Stimulated activated CD4-positive, alpha-beta T cell treated with anti-CD3 and anti-CD28 coated beads, Interleukin-1b, Interleukin-23, amount 100 ng/mL, for 4 hours (primary cell): ENCODE measurements at places on chromosomes 1 and 21.

- DNase-seq, result no peak
Measured at GRCh38 chr1:156866249-156866909, 5.7 kb downstream of the NTRK1 start.

GRCh38 chr21:14711287-14711686 lies 165.2 kb upstream of the SAMSN1 start:
- no peak for DNase-seq

DNA sequence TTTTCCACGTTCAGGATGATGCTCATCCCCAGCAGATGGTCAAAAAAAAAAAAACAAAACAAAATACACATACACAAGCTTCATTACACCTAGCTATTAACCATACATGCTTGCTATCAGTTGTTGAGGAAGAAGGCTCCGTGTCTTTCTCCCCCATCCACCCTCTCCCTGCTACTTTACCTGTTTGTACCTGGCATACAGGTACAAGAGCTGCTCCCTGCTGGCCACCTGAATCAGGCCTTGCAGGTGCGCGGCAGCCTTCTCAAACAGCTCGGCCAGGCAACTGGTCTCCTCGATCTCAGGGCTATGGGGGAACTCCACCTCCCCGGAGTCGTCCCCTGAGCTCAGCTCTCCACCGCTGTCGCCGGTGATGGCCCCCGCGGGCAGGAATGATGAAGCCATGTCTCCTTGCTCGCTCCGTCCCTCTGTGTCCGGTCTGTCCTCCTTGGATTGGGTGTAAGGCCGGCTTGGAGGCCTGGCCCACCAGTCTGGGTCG lies 464 bp downstream of the ACBD6 start:
- DNase-seq, result no peak

- no peak for DNase-seq
Measured at GRCh38 chr1:219296430-219297355, 123.0 kb downstream of the LYPLAL1 start.

DNA sequence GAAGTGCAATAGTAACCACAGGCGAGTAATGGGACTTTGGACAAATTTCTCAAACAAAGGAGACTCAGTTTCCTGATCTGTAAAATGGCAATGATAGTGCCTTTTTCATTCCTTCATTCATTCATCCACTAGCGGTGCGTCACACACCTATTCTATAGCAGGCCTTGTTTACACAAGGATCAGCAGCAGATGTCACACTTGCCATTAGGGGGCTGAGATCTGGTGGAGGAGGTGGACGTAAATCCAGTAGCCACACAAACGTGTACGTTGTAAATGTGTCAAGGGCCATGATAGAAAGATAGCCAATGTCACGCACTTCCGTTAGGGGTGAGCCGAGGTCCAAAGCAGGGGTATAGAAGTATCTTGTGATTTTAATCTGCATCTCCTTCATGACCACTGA lies 34.2 kb downstream of the SERINC2 start:
- DNase-seq, result no peak

DNA sequence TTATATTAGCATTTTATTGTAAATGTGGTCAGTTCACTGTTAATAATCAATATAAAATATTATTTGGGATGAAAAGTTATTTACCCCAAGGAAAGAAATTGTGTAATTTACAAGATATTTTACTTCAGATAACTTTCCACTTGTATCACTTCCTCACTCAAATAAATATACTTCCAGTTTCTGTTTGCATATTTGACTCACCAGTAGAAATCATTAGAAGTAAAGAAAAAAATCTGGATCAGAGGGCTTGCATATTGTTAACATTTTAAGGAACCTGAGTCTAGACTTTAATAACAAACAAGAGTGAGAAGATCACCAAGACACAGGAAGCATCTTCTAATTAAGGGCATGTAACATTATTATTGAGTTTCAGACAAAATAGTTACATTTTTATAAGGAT lies 347 bp upstream of the KRTAP20-4 start:
- DNase-seq, result no peak

DNA sequence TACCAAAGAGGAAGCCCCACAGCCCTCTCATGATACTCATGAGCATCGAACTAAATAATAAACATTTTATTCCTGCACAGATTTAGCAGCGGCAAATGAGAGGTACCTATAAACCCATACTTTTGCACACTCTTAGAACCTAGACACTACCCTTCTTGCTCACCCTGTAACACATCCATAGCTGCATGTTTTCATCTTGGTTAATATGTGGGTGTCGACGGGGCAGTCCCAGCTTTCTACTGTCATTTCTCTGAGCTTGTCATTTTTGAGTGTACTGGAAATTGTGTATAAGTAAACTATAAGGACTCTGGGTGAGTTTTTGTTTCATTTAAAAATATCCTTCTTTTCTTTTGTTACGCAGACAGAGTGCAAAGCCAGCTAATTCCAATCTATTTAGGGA lies 25.5 kb downstream of the OVGP1 start:
- no peak for DNase-seq

- peak; percentile 58 for DNase-seq
Measured at GRCh38 chr21:35048706-35049617, at the start of gene RUNX1. RUNX1 (minus strand) TSS chr21:35049302.

GRCh38 chr1:79497193-79497773 lies 490.8 kb upstream of the ADGRL4 start:
- no peak for DNase-seq

DNA sequence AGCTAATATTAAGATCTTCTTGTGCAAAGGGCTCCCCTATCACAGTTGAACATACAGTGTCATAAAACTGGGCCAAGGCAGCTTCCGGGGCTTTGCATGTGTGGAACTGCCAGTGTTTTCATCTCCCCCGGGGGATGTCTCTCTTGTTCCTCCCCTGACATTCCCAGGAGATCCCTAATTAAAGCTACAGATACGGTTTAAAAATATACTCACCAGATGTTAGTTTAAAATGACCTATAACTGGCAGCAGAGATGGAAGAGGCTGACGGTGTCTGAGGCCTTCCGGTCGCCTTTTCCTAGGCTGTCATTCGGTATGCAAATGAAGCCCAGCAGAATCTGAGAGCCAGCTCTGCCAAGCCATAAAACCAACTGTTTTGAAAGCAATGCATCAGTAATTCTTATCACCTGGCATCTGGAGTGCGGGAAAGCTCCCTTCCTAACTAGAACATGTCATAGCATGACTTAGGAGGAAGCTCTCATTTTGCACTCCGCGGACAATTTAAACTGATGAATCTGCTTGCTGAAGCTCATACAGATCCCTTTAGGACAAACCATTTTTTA lies 436.5 kb upstream of the VAMP3 start:
- DNase-seq, result no peak

DNA sequence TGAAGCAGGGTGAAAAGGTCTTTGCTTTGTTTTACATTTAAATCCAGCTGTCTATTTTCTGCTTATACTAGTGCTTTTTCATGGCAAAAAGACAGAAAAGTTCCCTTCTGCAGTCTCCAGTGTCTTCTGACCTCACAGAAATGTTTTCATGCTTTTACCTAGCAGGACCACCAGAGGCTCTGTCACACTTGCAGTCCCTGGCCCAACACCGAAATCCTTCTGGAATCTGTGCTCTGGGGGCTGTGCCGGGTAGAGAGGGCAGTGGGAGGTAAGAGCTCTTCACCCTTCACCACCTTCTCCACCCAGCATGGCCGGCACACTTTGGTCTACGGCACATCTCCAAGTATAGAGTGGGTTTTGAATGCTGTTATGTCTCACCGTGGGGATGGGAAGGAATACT lies 20.8 kb downstream of the GNAT2 start:
- DNase-seq, result no peak

GRCh38 chr1:222064388-222065211 lies 322.7 kb upstream of the DUSP10 start:
- no peak for DNase-seq

DNA sequence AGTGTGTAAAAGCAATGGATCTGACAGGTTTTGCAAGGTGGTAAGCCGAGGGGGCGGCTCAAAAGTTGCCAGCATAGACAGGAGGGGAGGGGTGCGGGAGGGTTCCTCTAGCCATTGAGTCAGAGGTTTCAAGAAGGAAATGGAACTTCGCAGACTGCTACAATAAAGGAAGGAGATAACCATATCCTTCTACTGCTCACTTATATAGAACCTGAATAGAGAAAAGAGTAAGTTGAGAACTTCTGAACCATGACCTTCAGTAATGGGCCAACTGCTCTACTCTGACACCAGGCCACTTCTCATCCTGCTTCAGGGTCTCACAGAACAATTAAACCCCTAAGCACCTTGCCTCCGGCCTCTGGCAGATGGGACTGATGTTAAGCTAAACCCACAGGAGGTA lies 26.3 kb upstream of the BCAR3 start:
- DNase-seq, result no peak

GRCh38 chr1:186654741-186655140 lies 25.5 kb downstream of the PTGS2 start:
- no peak for DNase-seq

GRCh38 chr1:7561936-7562728 lies 209.0 kb upstream of the VAMP3 start:
- DNase-seq, result no peak

DNA sequence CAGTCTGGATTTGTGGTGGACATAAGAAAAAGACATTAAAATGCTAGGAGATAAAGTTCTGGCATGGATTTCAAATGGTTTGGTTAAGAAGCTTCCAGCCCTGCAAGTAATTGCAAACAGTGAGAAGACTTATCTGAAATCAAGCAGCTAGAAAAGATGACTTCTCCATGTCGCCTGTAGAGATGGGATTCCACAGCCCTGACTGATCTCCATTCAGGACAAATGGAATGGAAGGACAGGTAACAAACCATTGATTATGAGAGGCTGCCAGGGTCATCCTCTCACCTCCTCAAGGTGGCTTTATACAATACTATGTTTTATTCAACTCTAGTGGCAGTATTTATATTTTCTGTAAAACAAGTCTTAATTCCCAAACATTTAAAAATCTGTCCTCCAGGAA lies 237.9 kb downstream of the HLX start:
- no peak for DNase-seq

- DNase-seq, result no peak
Measured at GRCh38 chr1:175353066-175353465, 160.5 kb upstream of the KIAA0040 start.

GRCh38 chr1:210413951-210414350 lies 85.2 kb downstream of the HHAT start:
- DNase-seq, result no peak

DNA sequence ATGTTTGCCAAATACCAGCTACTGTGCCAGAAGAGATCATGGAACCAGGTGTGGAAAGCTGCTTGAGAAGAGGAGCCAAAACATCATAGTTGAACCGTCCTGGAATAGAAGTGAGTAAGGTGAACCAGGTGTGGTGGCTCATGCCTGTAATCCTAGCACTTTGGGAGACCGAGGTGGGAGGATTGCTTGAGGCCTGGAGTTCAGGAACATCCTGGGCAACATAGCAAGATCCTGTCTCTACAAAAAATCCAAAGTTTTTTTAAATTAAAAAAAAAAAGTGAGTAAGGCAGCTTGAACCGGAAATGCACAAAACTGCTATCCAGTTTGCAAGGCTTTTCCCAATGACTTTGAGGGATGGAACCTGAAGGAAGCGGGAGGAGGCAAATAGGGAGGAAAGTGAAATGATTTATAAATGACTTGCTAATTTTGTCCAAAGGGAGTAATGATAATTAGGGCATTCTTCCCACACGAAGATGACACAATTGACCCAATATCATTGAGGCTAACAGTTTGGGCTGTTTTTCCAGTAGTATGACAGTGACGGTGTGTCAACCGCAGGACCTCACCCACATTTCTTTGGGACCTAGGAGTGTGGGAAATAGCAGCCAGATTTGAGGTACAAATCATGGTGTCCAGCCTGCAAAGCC lies 1.5 kb upstream of the CNN3 start:
- no peak for DNase-seq

- no peak for DNase-seq
Measured at GRCh38 chr1:71755441-71755840, 526.9 kb downstream of the NEGR1 start.

DNA sequence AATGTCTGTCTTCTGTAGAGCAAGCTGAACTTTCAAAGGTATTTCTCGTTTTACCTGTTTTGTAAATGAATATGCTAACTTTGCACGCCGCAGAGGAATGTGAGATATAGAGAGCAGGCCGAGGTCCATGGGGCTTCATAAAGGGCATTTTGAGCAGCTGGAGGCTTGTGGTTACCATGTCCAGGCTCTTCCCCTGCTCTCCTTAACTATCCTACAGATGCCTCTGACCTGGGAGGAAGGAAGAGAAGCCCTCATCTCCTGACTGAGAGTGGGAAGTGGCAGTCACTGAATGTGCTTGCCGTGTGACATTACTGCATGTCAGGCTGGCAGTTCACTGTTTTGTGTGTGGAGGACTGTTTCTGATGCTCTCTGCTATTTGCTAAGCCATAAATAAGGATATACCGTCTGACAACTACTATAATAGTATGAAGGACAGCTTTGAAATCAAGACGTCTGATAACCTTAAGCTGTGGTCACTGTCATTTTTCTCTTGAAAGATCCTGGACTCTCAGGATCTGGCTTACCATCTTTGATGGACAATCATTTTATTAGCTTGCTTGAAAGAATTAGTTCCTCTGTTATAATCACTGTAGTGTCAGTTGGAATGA lies 92.2 kb downstream of the DYRK1A start:
- DNase-seq, result no peak

- DNase-seq, result no peak
Measured at GRCh38 chr1:166470441-166470840, 303.6 kb upstream of the FAM78B start.

GRCh38 chr1:55038552-55038838 lies 853 bp upstream of the PCSK9 start:
- DNase-seq, result no peak

GRCh38 chr1:22527122-22527521 lies 36.2 kb upstream of the EPHA8 start:
- no peak for DNase-seq

GRCh38 chr1:235893840-235894239 lies 27.1 kb upstream of the LYST start:
- DNase-seq, result no peak

DNA sequence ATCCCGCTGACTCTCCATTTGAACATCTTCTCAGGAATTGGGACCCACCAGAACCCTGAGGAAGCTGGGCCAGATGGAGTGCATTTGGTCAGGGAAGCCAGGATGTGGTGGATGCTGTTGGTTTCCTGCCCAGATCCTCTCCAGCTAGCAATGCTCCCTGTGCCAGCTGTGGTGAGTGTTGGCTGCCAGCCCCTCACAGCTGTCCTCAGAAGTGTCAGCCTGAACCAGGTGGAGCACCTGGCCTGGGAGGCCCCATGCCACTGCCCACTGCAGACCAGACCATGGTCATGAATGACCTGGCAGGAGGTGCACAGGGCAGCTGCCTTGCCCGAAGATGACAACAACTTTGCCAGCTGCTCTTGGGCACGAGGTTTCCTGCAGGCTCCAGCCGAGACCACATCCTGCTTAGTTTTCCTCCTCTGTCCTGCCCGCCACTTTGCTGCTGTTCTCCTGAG lies 54.4 kb downstream of the PRSS38 start:
- no peak for DNase-seq

DNA sequence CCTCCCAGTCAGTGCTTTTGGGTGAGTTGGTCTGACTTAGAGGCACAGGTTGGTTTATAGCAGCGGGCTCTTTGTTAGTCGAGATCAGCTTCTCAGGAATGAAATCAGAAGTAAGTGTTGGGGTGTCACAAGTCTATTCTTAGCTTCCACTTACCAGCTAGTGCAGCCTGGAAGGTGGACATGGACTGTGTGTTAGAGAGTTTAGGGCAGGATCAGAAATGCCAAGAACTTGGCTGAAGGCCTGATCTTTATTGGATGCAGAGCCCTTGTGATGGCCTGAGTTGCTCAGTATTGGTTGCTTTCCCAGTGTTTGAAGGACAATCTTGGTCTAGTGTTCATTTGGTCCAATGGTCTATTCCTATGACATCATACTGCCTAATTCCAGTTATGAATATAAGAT lies 377.0 kb upstream of the USP24 start:
- DNase-seq, result no peak

- no peak for DNase-seq
Measured at GRCh38 chr1:43524804-43525203, 5.9 kb upstream of the PTPRF start.

GRCh38 chr1:5752746-5753548 lies 239.3 kb downstream of the NPHP4 start:
- DNase-seq, result no peak
